HCT116 (cell line): ENCODE measurements at places on chromosomes 2 and 18.
A peak's percentile ranks its signal among the peaks of the same experiment; 100 is the strongest.

GRCh38 chr2:45778720-45779171 lies 127.3 kb downstream of the PRKCE start:
- peak; percentile 64 for DNase-seq

DNA sequence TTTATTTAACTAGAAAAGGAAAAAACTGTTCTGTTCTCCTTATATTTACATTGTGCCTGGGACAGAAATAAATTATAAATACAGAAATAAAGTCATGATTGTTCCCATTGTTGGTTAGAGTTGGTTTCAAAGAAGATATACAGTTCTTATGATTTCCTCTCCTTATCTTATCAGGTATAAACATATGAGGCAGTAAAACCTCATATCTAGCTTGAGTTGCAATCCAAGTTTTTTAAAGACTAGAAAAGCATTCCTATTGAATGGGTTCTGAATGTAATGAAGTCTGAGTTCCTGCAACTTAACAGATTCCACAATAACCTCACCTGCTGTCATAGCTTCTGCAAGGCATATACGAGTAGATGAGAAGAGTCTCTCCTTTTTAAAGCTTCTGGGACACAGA lies 114.7 kb upstream of the CAVIN2 start:
- DNase-seq, result no peak

DNA sequence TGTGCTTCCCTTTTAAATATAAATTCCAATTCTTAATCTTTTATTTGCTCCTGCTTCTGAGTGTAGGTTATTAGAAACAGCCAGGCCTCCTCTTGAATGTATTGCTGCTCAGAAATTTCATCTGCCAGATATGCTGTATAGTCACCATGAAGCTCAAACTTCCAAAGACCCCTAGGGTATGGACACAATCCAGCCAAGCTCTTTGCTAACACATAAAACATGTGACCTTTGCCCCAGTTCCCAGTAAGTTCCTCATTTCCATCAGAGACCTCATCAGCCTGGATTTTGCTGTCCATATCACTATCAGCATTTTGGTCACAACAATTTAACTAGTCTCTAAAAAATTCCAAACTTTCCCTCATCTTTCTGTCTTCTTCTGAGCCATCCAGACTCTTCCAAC lies 75.2 kb downstream of the MAP2 start:
- DNase-seq, result no peak

DNA sequence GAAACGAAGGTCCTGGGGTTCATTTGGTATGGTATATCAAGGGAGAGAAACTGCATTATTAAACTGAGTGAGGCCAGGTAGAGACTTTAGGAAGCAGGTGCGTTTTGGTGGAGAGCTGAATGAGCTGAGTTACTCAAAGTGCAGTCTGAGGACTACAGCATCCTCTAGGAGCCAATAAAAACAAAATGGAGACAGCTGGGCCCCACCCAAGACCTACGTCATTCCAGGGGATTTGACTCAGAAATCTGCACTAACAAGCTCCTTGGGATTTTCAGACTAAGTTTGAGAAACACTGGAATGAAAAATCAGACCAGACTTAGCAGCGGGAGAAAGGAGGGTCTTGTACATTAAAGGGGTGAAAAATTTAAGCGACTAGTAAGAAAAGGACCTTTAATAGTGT lies 131.5 kb downstream of the UXS1 start:
- no peak for DNase-seq

DNA sequence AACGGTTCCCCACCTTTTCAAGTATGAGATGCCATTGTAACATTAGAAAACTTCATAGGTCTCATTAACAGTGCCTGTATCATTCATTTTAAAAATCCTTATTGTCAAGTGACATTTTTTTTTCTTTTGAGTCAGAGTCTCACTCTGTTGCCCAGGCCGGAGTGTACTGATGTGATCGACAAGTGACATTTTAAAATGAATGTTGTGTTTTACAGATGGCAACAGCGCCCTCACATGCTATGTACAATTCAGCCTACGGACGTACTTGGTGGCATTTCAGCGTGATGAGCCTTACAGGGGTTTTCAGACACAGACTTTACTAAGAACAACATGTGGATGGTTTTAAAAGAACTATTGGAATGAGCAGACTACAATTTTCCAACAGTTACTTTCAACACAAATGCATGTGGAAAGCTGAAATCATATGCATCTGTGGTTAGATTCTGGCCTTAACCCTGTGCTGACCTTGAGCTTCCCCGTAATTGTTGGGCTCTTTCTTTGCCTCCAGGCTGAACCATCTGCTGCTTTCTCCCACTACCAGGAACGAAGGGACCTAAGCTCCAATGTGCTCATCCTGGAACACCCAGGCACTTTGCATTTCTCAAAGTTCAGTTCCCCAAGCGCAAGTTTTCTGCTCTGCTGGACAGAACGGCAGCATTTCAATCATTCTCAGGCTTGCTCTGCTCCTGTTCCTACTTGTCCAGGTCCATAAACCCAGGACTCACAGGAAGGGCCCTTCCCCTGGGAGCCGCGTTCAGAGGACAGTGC lies 119.9 kb upstream of the NDUFV2 start:
- peak; percentile 63 for DNase-seq

- no peak for DNase-seq
Observed at GRCh38 chr18:58525517-58525916, 103.4 kb downstream of the ALPK2 start.

- DNase-seq, result no peak
Observed at GRCh38 chr18:79927607-79928562, 23.6 kb downstream of the SLC66A2 start.

DNA sequence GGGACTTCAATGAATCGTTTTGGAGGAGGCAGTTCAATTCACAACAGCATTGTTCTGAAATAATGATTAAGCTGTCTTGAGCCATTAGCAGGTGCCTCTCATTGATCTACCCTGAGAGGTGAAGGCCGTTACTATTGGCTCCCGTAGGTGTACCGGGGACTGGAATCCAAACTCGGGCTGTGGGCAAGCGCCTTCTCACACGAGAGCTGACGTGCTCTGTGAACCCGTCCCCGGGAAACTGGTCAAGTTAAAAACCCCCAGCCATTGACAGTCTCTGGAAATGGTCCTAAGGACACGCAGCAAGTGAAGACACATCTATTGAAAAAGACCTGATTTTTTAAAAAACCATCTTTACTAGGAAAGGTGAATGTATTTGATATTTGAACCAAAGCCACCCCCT lies 8.1 kb upstream of the NFATC1 start:
- no peak for DNase-seq

- no peak for DNase-seq
Observed at GRCh38 chr2:158228943-158229508, 127.3 kb downstream of the UPP2 start.

GRCh38 chr2:189049709-189050164 lies 75.6 kb downstream of the COL3A1 start:
- DNase-seq, result no peak

- DNase-seq, result no peak
Observed at GRCh38 chr18:59686260-59686659, 11.0 kb downstream of the CCBE1 start.

DNA sequence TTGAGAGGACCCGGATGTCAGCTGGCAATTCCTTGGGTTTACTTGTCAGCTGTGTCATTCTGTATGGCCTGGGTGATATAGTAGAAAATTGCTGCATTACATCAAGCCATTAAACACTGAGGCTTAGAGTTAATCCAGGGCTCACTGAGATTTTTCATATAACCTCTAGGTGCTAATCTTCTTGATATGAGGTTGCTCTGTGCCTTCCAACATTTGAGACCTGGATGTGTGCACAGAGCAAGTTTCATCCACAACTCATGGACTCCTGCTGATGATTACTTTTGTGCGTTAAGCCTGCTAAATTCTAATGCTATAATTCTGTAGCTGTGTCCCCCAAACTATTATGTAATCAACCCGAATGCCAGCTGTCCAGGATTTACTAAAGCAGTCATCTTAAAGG lies 178.4 kb upstream of the CDH20 start:
- DNase-seq, result no peak

DNA sequence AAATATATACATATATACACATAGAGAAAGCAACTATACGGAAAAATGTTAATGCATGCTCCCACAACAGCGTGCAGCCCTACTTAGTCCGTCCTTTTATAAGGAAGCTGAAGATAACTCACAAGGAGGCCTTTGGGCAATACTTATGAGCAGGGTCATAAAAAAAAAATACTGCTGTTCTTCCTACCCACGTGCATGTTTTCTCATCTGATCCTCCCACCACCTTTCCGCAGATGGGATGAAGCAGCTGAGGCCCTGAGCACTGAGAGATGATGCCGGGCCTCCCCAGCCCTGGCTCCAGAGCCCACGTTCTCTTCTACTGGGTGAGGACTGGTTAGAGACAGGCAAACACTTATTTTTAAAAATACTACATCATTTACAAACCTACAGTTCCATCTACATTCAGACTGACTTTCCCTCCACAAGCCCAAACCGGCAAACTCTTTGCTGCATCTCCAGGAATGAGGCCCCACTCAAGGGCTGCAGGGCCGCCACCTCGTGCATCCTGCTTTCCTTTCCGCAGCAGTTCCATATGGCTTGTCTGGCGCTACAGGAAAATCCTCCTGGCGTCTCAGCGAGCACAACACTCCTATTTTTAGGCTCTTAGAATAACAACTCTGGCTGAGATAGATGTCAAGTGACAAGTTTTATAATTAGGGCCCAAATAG lies 41.6 kb downstream of the TBC1D8 start:
- DNase-seq, result no peak

DNA sequence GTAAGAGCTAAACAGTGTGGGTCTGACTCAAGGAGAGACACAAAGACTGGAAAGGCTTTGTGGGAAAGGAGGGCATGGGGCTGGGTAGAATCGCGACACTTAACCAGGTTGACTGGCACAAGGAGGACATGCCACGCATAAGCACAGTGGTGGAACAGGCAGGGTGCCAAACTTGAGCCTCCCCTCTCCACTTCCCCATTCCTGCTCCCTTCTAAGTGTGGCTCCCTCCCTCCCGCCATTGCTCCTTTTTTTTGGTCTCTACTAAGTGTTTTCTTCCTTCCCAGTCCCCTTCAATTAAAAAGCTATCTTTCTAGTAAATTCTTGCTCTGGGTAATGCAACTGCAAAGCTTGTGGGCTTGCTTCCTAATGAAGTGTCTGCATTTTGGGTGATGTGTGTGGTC lies 40.3 kb upstream of the ZFP36L2 start:
- no peak for DNase-seq

DNA sequence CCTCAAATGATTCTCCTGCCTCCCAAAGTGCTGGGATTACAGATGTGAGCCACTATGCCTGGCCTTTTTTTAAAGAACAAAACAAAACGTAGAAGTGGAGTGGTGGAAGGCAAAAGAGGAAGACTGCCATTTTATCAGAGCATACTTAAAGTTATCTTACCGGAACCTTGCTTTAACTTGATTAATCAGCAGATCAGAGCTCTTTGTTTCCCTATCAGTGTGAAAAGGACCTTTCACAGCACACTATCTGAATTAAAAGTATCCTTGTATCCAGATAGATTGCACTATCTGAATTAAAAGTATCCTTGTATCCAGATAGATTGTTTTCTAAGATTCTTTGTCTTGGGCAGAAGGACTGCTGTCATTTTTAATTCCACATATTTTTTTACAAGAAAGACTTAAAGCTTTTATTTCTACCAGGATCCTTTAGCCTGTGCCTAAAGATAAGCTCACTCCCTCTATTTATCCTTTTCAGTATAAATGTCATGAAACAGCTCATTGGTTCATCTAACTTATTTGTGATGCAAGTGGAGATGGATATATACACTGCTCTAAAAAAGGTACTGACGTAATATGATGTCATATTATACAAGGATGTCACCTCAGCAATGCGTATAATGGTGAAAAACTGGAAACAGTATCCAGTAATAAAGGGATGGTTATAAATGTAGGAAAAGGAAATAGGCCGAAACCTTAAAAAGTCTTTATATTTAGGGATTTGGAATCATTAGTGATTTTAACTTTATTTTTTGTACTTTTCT lies 17.8 kb downstream of the GMCL1 start:
- no peak for DNase-seq

- DNase-seq, result no peak
Observed at GRCh38 chr2:187313831-187314230, 134.2 kb downstream of the CALCRL start.

DNA sequence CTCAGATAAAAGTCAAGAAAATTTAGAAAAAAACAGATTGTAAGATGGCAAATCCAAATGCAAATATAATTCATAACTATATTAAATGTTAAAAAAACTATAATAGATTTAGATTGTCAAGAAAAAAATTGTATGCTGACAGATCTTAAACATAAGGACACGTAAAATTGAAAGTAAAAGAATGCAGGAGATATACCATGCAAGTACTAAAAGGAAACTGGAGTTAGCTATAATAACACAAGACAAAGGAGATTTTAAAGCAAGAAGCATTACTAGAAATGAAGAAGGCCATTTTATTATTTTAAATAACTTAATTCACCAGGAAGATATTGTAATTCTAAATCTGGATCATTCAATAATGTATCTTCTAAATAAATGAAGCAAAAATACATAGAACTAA lies 48.3 kb downstream of the TTC21B start:
- DNase-seq, result no peak

GRCh38 chr18:36717422-36718110 lies 111.2 kb downstream of the TPGS2 start:
- no peak for DNase-seq

GRCh38 chr18:65623676-65624075 lies 127.1 kb upstream of the CDH7 start:
- no peak for DNase-seq

DNA sequence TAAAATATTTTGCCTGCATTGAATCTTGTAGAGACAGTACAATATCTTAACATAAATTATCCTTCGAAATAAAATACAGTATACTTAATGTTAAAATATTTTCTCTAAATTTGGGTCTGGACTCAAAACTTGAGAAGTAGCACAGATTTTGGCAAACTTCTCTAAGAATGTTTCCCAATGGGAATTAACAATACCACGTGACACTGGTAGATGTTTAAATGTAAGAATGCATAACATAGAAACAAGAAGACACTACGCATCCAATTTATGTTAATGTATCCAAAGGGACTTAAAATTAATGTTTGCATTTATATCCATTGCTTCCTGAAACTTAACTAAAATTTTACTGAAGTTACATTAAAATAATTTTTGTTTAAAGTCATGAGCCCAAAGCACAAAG lies 1460.9 kb downstream of the LRP1B start:
- DNase-seq, result no peak

- DNase-seq, result peak; percentile 18
Observed at GRCh38 chr2:11343368-11343649, 1.1 kb downstream of the ROCK2 start.

DNA sequence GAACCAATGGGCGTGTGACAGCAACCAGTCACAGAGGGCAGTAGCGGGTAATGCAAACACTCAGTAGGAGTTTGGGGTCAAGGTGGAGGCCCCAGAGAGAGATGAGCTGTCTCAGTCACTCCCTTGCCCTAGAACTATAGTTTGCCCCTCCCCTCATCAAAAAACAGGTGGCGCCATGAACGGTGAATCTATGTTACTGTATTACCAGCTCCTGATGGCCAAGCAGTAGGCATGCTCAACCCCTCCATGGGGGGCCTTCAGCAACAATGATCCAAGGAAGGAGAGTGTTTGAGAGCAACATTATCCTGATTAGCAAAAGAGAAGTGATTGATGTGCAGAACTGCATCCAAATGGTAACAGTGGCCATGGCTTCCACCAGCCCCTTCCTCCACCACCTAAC lies 30.4 kb downstream of the TRABD2A start:
- DNase-seq, result no peak
